ENCODE measurements at places on chromosomes 7 and 10.

- DNase-seq = no peak
These were observed 820.7 kb downstream of the GRID1 start for GRCh38 chr10:85545874-85546273.

GRCh38 chr7:74176555-74176954, 2.4 kb downstream of the EIF4H start:
- DNase-seq = no peak

- no peak for DNase-seq
These were observed 179.9 kb downstream of the PTPRN2 start for GRCh38 chr7:158407581-158408317.

DNA sequence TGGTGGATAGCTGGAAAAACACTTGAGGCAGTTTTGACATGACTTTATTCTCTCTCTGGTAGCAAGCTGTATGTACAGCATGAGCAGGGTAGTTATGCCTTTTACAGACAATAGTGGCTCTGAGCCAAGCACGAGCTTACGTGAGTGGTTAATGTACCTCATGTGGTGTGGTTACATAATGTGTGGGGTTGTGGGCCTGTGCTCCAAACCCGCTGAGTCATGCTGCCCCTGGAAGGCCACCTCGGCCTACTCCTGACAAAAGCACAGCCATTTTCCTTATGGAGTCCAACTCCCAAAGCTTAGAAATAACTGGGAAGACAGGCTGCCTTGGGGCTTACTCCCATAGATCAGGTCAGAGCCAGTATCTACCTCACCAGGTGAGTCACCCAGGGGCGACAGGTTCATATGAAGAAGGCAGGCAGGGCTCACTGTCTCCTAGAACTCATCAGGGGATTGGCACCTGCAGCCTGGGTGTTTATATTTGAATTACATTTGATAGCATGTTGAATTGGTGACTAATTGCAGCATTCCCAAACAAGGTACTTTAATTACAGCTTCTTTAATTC, 404.5 kb downstream of the ADRA2A start:
- no peak for DNase-seq

DNA sequence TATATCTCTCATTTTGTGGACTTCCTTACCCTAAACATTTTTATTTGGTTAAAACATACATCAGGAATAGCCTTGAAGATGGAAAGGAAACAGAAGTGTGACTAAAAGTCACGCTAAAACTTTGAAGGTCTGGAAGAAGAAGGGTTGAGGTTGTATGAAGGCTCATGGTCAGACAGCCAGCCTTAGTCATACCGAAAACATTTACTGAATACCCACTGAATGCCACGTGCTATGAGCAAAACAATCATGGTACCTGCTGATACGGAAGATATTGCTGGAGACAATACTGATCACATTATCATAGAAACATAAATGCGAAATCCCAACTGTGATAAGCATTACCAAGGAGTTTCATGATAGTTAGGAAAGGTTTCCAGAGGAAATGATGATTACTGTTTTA, 64.0 kb downstream of the PDZD8 start:
- no peak for DNase-seq

DNA sequence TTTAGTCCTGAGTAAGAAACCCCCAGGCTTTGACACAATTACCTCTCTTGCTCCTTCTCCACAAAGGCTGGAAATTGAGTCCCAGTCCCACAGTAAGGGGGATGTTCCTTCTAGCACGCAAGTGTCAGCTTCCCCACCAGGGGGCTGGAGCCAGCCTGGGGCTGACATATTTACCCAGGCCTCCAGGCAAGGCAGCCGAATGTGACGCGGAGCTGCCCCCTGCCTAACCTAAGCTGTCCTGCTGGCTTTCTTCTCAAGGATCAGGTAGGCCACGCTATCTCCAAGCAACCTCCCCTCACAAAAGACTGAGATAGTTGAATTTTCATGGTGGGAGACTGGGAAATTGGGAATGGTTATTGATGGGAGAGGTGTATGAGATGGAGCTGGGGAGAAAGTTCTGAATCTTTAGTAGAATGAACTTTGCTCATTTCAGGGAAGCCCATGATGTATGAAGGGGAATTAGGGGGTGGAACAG, 19.2 kb upstream of the BMPER start:
- peak; percentile 31 for DNase-seq

DNA sequence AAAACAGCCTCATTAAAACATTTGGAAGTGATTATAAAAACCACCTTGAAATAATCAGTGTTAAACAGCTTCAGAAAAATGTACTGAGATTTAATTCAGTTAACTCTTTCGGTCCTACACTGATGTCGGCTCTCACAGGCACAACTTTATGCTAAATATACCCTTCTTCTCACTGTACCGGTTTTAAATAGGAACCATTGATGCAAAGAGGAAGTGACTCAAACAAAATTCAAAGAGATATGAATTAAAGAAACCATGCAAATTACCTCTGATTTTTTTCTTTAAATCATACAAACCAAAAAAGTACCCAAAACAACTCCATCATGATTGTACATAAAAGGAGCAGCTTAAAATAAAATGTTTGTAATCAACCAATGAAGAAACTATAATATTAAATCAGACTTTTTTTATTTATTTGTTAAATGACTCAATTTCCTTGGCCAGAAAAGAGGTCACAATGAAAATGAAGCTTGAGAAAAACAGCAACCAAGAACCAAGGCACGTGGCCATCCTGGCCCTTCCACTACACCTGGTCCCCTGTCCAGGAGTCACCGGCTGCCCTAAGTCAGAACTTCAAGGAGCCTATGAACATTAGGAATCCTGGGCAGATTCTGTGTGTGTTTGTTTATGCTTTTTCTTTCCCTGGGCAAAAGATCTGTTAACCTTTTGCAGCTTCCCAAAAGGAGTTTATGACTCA, 73.0 kb upstream of the CABCOCO1 start:
- DNase-seq = no peak

DNA sequence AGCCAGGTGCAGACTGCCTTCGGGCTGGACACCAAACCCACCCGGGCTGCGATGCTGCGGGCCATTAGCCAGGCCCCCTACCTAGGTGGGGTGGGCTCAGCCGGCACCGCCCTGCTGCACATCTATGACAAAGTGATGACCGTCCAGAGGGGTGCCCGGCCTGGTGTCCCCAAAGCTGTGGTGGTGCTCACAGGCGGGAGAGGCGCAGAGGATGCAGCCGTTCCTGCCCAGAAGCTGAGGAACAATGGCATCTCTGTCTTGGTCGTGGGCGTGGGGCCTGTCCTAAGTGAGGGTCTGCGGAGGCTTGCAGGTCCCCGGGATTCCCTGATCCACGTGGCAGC, 50.0 kb downstream of the VWA2 start:
- no peak for DNase-seq

DNA sequence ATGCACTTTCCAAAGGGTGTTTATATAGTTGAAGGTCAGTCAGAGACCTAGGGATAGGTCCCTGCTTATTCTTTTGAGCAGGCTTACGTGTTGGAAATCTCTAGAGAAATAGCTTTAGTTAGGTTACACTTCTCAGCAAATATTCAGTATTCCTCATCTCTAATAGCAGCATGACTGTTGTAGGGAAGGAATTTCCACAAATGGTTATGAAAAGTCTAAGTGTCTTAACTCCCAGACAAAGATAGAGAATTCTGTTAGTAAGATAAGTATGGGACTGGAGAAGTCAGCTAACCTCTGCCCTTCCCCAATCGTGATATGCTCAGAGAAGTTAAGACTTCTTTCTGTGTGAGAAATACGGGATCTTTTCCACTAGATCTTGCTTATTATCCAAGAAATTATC, 16.5 kb downstream of the SGPL1 start:
- DNase-seq = no peak

- DNase-seq = peak; percentile 52
These were observed 108.8 kb upstream of the MPP7 start for GRCh38 chr10:28411648-28412047.

GRCh38 chr10:31583293-31583692, 264.3 kb downstream of the ZEB1 start:
- DNase-seq = no peak

DNA sequence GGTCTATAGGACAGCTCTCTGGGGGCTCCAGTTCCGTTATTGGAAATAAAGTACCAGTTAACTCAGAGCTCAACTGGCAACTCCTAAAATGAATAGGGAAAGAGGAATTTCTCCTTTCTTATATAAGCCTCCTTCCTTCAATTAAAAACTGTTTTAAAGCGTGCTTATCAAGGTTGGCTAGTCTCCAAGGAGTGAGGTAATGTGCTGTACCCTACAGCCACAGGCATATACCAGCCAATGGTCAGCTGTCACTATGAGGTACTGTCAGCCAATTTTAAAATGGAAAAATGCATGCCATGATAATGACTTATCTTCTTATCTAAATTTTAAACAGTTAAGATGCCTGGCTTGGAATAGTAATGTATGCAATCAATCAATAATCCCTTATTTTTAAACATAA, 76.2 kb downstream of the PLCE1 start:
- no peak for DNase-seq

DNA sequence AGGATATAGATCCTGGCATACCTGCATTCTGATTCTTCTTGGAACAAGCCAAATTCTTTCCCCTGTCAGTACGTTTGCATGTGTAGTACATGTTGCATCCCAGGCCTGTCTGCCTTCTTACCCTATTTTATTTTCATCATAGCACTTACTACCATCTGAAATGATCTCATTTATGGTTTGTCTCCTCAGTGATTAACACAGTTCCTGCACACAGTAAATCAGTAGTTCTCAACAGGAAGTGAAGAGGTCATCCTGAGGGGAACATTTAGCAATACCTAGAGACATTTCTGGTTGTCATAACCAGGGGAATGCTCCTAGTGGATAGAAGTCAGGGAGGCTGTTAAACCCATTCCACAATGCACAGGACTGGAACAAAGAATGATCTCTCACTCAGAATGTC, 38.2 kb upstream of the SLC26A4 start:
- DNase-seq = no peak

GRCh38 chr10:102863660-102864059, 5.6 kb upstream of the AS3MT start:
- DNase-seq = no peak

DNA sequence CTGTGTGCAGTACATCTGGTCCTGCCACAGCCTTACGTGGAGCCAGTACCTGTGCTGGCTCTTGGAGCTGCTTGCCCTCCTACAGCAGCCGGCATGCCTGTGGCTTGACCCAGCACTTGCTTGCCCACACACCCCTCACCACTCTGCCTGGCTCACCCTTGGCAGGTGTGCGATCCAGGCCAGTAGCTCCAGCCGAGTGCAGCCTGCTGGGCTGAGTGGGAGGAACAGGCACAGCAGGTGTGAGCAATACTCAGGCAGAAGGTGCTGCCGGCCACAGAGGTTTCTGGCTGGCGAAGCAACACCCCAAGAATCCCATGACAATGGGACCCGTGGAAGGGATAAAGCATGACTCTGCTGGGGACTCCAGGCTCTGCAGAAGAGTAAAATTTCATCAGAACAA, 173.5 kb upstream of the ADCY1 start:
- no peak for DNase-seq

All from activated CD4-positive, alpha-beta T cell treated with anti-CD3 and anti-CD28 coated beads for 48 hours (primary cell).